NCI-H1092 treated with DMSO at 0.1 percent for 48 hours (cell line): ENCODE measurements at places on chromosomes 16 and 17.

- DNase-seq: no peak
Measured at GRCh38 chr17:75873587-75874322, 4.6 kb downstream of the TRIM47 start.

DNA sequence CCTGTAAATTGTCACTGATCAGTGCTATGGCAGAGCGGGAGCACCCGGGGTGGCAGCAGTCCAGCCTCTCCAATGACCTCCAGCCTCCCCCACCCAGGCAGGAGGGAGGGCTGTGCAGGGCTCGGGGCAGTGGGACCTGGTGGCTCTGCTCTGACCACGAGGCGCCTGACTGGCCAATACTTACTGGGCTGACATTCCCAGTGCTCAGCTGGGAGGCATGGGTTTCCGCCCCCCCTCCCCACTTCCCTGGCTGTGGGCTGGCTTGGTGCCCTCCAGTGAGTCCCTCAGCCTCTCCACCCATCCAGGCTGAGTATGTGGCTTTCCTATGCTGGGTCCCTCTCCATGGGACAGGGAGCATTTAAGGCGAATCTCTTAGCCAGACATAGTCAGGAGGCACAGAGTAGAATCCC lies 2.7 kb downstream of the SOCS3 start:
- DNase-seq: no peak

- no peak for DNase-seq
Measured at GRCh38 chr17:49204516-49204915, 5.9 kb downstream of the GNGT2 start.

GRCh38 chr17:77414811-77415400 lies 274.1 kb downstream of the SEC14L1 start:
- no peak for DNase-seq

GRCh38 chr16:50396761-50397535 lies 28.2 kb upstream of the BRD7 start:
- DNase-seq: no peak

DNA sequence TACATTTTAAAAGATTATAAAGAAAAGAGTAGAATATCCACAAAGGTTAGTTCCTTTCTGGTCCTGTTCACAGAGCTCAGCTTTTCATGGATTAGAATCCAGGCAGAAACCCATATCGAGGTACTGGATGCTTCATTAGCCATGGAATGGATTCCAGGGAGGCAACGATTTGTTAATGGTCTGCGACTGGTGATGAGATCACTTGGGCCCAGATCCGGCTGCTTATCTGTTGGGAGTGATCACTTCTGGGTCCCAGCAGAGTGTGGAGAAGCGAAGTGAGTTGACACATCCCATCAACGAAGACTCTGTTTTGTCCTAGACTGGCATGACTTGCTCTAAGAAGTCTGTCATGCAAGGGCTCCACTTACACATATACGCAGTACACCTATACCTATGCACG lies 165.8 kb downstream of the MAF start:
- no peak for DNase-seq

DNA sequence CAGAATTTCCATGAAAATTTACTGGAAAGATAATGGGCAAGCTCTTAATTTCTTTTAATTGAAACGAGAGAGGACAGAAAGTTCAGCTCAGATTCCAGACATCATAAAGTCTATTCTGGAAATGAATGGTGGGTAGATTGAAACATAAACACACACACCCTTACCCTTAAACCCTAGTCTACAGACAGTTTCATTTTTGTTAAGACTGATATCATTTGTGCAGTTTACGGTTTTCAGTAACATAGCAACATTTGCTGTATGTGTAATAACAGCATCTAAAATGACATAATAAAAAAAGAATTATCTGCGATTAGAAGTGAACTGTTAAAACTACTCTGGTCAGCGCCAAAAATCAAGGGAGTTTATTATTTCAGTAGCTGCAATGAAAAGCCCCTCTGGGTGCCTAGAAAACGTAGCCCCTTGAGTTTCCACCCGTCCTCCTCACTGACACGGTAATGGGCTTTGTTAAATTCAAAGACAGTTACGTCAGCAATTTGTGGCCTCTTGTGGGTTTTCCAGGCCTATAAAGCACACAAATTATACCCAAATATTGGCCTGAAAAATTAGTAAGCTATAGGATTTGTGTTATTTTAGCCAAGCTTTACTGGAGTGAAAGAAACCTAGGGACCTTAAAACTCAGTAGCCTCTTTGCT lies 520.6 kb upstream of the SOX9 start:
- DNase-seq: no peak

- DNase-seq: no peak
Measured at GRCh38 chr16:31187808-31188189, 7.9 kb downstream of the FUS start.

- peak; percentile 7 for DNase-seq
Measured at GRCh38 chr16:46947900-46948547, 25.4 kb downstream of the DNAJA2 start.

DNA sequence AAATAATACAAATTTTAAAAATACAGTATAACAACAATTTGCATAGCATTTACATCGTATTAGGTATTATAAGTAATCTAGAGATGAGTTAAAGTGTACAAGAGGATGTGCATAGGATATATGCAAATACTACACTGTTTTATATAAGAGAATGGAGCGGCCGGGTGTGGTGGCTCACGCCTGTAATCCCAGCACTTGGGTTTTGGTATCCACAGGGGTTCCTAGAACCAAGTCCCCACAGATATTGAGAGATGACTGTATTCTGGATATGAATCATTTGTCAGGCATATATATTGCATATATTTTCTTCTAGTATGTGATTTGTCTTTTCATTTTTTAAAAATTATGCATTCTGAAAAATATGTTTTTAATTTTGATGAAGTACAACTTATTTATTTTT lies 77.5 kb upstream of the MSI2 start:
- no peak for DNase-seq

- DNase-seq: no peak
Measured at GRCh38 chr17:35163886-35164285, 16.3 kb downstream of the UNC45B start.

GRCh38 chr17:49580055-49580721 lies 4.5 kb downstream of the NXPH3 start:
- DNase-seq: no peak
